ENCODE measurements at places on chromosomes 3 and 15.

- no peak for DNase-seq
Measured at GRCh38 chr3:66602691-66603090, 101.9 kb upstream of the LRIG1 start.

- no peak for DNase-seq
Measured at GRCh38 chr3:120699333-120699732, 17.3 kb upstream of the HGD start.

DNA sequence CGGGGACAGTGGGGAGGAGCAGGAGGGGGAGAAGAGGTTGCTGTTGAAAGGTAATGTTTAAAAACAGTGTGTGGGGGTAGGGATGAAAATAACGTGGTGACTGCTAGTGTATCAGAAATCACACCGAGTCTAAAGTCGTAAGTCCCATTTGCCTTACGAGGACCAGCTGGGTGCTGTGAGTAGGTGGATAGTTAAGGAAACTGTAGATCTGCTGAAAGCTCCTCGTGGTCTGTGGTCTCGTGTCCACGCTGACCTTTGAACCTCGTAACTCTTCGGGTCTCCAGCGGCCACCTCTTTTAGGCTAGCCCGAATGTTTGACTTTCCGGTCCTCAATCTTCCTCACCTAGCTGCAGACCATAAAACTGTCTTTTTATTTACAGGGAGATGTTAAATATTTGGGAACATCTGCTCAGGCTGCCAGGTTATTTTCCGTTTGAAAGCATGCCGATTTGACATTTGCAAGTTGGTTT is 29.3 kb upstream of the ST3GAL6 start:
- DNase-seq, result no peak

- no peak for DNase-seq
Measured at GRCh38 chr3:96017556-96017955, 796.8 kb upstream of the EPHA6 start.

DNA sequence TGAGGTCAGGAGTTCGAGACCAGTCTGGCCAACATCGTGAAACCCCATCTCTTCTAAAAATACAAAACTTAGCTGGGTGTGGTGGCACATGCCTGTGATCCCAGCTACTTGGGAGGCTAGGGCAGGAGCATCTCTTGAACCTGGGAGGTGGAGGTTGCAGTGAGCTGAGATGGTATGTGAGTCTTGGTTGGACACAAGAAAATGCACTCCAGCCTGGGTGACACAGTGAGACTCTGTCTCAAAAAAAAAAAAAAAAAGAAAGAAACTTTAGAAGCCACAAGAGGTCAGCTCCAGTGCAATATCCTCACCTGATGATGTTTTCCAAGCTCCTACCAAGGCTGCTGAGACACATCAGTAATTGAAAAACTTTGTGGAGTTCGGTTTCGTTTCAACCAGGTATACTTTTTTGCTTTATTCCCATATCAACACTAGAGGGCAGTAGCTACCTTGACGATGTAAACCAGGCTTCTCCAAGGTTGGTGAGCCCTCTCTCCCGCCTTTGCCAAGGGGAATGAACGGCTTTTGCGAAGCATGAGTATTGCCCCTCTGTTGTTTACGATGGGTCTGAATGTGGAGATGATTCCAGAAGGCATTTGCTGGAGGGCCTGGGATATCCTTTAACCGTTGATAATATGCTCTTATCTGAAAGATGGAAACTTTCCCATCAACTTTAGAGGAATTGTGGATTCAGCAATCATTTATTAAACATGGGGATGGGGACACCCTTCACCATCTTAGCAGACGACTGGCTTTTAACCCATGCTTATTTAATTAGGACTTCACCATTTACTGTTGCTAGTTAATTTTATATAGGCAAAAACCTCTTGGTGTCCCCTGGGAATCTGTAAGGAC is 202.8 kb downstream of the SV2B start:
- no peak for DNase-seq
